Adipocyte (in vitro differentiated cells): ENCODE measurements at places on chromosomes 16 and 17.

GRCh38 chr17:76189247-76189646 lies 48.2 kb upstream of the FOXJ1 start:
- no peak for DNase-seq

- DNase-seq: peak; percentile 92
Measured at GRCh38 chr17:15351925-15352324, 10.5 kb upstream of the TEKT3 start.

DNA sequence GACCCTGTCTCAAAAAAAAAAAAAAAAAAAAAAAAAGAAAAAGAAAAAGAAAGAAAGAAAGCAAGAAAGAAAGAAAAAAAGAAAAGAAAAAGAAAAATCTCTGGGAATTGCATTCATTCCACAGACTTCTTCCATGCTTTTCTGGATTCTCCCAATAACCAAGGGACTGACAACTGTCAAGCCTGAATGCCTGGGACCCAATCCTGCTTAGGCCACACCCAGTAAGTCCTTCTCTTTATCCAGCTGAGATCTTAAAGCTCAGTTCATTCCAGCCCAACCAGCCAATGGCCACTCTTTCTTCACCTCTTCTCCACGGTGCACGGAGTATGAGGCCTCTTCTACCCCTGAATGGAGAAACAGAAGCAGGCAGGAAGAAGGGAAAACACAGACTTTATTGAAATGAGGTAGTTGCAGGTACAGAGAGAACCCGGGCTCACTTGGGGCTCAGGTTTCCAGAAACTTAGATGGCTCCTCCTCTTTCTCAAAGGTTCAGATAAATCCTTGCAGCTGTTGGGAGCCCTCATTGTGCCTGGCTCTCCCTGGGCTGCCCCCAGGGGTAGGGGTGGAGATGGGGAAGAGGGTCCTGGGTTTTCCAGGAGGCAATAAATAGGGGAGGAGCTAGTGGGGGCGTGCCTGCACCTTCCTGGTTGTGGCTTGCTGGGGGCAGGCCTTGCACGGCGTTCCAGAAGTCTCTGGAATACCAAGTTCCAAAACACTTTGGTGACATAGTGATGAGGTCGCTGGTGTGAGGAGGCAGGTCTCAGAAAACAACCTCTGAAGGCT lies 2.5 kb downstream of the HOXB1 start:
- DNase-seq: no peak

GRCh38 chr16:73306901-73307413 lies 259.0 kb upstream of the ZFHX3 start:
- DNase-seq: no peak

DNA sequence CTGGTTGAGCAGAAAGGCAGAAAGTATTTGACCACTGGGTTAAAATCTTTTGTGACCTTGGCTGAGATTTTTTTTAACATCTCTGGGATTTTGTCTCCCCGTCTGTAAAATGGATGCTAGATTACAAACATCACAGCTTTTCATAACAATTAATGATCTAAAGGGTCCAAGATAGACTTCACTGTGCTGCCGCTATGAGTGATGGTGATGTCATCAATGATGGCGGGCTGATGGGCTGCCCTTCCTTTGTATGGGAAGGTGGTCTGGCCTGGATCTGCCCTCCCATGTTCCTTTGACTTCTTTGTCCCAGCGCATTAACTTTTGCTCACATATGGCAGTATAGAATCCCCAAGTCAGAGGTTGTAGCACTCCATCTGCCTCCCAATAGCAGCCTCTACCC lies 116.7 kb downstream of the IRX5 start:
- no peak for DNase-seq

DNA sequence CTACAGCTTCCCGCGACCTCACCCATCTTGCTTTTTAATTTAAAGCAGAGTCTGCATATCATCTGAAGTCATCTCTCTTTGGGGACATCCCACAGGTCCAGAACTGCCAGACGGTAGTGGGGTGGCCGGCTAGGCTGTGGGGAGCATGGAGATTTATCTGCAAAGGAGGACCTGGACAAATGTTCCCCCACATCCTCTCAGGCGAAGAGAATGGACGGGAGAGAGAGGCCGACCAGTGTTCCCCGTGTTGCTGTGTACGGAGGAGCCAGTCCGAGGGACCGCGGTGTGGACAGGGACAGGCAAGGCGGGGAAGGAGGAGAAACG lies 665 bp upstream of the MT1M start:
- DNase-seq: no peak

GRCh38 chr17:79741751-79742588 lies 11.2 kb downstream of the ENPP7 start:
- DNase-seq: peak; percentile 82

DNA sequence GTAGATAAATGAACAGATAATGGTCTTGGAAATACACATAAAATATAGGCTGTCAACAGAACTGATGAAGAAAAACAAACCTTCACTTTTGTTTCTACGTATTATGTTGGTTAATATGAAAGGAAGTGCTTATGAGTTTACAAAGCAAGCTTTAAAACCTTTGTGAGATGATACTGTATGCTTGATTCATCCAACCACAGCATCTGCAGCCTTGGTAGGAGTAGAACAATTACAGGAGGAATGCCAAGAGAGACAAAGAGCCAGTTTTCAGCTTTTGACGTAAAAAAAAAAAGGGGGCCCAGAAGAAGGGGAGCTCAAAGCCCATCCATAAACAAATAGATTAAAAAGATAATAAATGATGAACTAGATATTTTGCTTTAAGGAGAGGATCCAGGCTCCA lies 13.3 kb downstream of the FAM20A start:
- no peak for DNase-seq

DNA sequence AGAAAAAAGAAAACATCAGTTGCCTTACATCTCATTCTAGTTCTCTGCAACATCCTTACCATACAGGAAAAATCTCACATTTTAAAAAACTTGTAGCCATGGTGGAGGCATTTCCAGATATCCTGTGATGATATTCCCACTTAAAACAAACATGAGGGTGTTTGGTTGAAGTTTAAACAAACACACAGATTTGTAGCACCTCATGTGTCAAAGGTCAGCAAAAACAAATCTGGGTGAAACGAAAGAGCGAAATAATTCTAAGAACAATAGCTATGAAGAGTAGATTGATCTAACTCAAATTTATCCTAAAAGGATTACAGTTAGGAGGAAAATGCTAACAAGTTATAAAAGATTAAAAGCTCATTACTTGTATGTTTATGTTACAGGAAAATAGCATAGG lies 83.1 kb upstream of the IRX5 start:
- DNase-seq: no peak

DNA sequence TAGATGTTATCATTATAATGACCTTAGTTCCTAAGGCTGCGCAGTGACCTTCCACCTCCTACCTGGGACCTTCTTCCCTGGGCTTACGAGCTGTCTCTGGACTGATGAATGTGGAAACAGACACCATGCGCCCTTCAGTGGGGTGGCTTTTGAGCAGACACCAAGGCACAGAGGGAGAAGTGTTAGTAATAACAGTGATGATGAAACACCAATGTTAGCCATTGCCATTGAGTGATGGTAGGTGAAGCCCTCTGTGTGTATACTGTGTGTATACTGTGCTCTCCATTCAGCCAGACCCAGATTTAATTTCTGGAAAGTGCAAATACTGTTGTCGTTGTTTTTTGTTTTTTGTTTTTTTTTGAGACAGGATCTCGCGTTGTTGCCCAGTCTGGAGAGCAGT lies 44.5 kb downstream of the CLEC16A start:
- DNase-seq: no peak

GRCh38 chr16:52212841-52213240 lies 334.1 kb downstream of the TOX3 start:
- no peak for DNase-seq
